ENCODE measurements at places on chromosomes 1 and 21. TPM values are rescaled to one million over a fixed set of nuclear protein-coding genes. Genes with fewer than 3 reads are reported as not detected.

DNA sequence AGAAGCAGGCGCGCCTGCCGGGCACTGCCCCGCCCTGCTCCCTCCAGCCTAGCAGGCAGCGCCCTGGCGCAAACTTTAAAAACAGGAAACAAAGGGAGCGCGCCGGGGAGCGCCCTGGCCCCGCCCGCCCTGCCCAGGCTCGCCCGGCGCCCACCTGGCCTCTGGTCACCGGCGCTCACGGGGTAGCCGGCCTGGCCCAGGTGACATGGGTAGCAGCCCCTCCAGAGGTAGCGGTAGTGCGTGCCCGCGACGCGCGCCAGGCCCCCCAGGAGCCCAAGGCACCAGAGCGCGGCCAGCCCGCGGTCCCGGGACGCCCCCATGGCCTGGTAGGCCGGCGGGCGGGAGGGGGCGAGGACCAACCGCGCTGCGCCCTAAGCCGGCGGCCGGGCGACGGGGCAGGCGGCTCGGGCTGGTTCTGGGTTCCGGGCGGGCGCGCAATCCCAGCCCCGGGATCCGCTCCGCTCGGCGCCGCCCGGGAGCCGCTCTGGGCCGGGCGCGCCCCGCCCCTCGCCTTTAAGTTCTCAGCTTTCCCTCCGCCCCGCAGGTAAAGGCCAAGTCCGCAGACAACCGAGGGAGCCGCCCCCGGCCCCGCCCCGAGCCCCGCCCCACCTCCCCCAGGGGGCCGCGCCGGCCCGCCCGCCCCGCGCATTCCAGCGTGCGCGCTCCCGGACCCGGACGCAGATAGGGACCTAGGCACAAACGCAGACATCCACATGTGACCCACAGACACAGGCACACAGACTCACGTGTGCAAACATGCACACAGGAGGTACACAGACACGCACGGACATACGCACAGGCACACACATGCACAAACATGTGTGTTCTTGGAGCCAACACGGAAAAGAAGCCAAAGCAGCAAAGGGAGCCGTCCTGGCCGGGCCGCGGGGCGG lies 76.7 kb downstream of the ARHGEF16 start:
- peak overlapping the region; percentile 52 for H3K4me3 ChIP-seq
- no peak for DNase-seq
- peaks cover 19% of the 10 kb centered on the region for H3K4me1 ChIP-seq
- no peaks in the 10 kb centered on the region for H3K27me3 ChIP-seq
- no peaks in the 10 kb centered on the region for H3K36me3 ChIP-seq
- peak overlapping the region; percentile 48 for H3K27ac ChIP-seq

- H3K27ac ChIP-seq = no peak overlapping the region
- DNase-seq = no peak
- H3K36me3 ChIP-seq = no peaks in the 10 kb centered on the region
- no peaks in the 10 kb centered on the region for H3K27me3 ChIP-seq
These were observed 84.0 kb downstream of the FMO4 start for GRCh38 chr1:171397851-171398469.

- no peak within 1 kb of the TSS for H3K27ac ChIP-seq
- peak within 1 kb of the TSS; percentile 25 for H3K4me3 ChIP-seq
- no peak for DNase-seq
- H3K4me1 ChIP-seq = no peaks in the 10 kb centered on the region
These were observed at the start of gene TRIM67 for GRCh38 chr1:231161667-231162296. Gene TRIM67, plus strand, starts transcription at chr1:231162058. Its CDS starts 912 bp downstream, at chr1:231162970.

- H3K4me3 ChIP-seq = no peak overlapping the region
- H3K4me1 ChIP-seq = no peaks in the 10 kb centered on the region
- H3K36me3 ChIP-seq = no peaks in the 10 kb centered on the region
- H3K27ac ChIP-seq = no peak overlapping the region
These were observed 93.6 kb upstream of the BCAR3 start for GRCh38 chr1:93775224-93775623.

- H3K4me1 ChIP-seq = peaks cover 27% of the 10 kb centered on the region
- H3K27me3 ChIP-seq = no peaks in the 10 kb centered on the region
- DNase-seq = no peak
These were observed 486 bp downstream of the NIPAL3 start for GRCh38 chr1:24415910-24416665.

- DNase-seq = no peak
- no peaks in the 10 kb centered on the region for H3K36me3 ChIP-seq
- H3K27ac ChIP-seq = no peak overlapping the region
- no peaks in the 10 kb centered on the region for H3K27me3 ChIP-seq
- H3K4me3 ChIP-seq = no peak overlapping the region
These were observed 198.0 kb upstream of the ZP4 start for GRCh38 chr1:238088560-238089290.

DNA sequence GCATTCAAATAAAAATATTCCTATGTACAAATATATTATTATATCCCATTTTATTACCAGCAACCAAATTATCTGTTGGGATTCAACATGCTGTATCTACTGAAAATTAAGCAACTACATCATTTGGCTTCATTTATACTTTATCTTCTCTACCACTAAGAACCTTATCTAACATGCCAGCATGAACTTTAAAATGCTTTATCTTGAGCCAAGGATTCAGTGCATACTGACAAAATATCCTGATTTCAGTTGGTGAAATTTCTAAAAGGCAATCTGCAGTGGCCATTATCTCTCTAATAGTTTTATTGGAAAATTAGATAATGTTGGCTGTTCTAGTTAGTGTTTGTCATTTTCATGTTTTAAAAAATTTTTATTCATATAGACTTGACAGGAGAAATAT lies 1149.9 kb downstream of the KCNT2 start:
- no peaks in the 10 kb centered on the region for H3K27me3 ChIP-seq
- H3K27ac ChIP-seq = no peak overlapping the region
- no peak for DNase-seq
- no peaks in the 10 kb centered on the region for H3K4me1 ChIP-seq
- H3K36me3 ChIP-seq = no peaks in the 10 kb centered on the region

DNA sequence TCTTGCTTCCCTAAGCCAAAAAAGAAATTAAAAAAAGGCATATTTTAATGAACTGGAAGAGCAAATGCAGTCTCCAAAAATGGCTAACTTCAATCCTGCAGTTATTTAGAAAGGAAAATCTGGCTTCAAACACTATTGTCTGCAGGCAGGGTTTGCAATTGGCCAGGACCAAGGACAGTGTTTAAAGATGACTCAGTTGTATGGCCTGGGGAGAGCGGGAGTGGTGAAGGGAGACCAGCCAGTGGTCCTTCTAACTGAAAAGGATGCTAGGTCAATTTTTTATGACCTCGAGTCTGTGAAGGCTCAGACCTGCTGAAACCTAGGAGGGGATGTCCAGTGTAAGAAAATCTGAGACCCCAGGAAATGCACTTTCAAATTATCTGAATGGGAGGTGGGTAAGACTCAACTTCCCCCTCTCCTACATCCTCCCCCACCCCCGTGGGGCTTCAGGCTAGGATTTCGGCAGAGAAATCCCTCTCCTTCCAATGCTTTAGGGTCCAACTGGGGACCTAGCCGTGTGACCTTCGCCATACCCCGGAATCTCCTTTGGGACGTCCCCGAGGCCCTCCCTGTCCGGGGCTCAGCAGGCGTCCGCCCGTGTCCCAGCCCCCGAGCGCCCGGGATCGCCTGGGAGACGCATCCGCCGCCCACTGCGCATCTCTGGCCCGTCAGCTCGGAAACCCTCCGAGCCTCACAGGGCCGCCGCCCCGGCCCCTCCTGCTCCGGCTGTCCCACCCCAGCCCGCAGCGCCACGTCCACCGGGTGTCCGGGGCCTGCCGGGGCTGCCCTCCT lies 602 bp upstream of the RIMKLA start:
- 0 out of 2 replicates have a peak, but pooled peaks cover 2% of the 10 kb centered on the region for H3K27me3 ChIP-seq
- peaks cover 11% of the 10 kb centered on the region for H3K4me1 ChIP-seq
- DNase-seq = no peak

DNA sequence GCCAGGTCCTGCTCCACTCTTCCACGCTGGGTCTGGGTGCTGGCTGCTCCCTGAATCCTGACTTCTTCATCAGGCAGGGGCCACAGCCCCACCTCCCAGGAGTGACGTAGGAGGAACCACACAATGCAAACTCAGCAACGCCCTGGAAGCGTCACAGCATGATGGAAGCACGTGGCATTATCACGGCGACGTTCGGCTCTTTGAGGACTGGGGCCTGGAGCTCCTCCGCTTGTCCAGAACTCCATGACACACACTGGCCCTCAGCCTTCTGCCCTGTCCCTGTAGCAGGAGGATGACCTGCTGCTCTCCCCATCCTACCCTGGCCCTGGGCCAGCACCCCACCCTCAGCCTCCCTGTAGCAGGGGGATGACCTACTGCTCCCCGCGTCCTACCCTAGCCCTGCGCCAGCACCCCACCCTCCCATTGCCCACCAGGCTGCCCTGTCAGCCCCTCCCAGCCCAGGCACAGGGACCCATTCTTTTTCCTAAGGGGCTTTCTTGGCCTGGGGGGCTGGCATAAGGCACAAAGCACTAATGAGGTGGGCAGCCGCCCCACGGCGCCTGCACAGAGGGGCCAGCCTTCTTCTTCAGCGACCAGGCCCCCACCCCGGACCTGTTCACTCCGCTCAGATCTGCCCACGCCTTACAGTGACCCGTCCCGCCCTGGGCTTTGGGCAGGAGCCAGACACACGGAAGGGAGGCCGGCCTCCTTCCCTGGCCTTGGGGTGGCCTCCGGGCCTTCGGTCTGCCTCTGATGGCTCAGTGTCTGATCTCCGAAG lies 65.7 kb downstream of the DHRS3 start:
- H3K27me3 ChIP-seq = no peaks in the 10 kb centered on the region
- DNase-seq = no peak
- H3K4me1 ChIP-seq = peaks cover 46% of the 10 kb centered on the region
- H3K4me3 ChIP-seq = no peak overlapping the region
- peak overlapping the region; percentile 91 for H3K27ac ChIP-seq

DNA sequence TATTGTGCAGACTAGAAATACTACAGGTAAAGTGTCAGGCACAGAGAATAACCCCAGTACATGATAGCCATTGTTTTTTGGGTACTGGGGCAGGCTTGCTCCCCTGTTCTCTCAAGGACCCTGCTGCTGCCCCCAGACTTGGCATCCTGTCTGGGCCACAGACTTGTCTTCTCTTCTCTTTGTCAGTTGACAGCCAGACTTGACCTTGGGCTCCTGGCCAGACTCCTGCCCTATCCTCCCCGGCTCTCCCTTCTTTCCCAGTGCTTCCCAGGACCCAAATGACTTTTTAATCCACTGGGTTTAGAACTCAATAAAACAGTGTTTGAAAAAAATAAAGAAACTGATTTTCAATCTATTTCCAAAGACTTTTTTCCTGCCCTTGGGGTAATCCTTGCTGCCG lies 43.2 kb downstream of the ZSCAN20 start:
- no peaks in the 10 kb centered on the region for H3K4me1 ChIP-seq
- H3K36me3 ChIP-seq = no peaks in the 10 kb centered on the region
- no peak overlapping the region for H3K4me3 ChIP-seq
- no peaks in the 10 kb centered on the region for H3K27me3 ChIP-seq
- no peak overlapping the region for H3K27ac ChIP-seq

GRCh38 chr1:161282991-161283390 lies 24.4 kb downstream of the PCP4L1 start:
- no peak overlapping the region for H3K27ac ChIP-seq
- no peak for DNase-seq
- no peaks in the 10 kb centered on the region for H3K4me1 ChIP-seq
- H3K27me3 ChIP-seq = peaks cover 22% of the 10 kb centered on the region
- no peak overlapping the region for H3K4me3 ChIP-seq

- H3K4me1 ChIP-seq = peaks cover 16% of the 10 kb centered on the region
- no peak for DNase-seq
- no peaks in the 10 kb centered on the region for H3K27me3 ChIP-seq
- H3K4me3 ChIP-seq = no peak overlapping the region
These were observed 98.9 kb downstream of the DHRS3 start for GRCh38 chr1:12518931-12519692.

KDF1 gene
- 3.2 TPM for total RNA-seq

- no peaks in the 10 kb centered on the region for H3K27me3 ChIP-seq
- H3K4me3 ChIP-seq = no peak overlapping the region
- H3K36me3 ChIP-seq = no peaks in the 10 kb centered on the region
These were observed 618.2 kb downstream of the BRINP3 start for GRCh38 chr1:189859385-189859977.

GRCh38 chr1:183870351-183871077 lies 65.6 kb downstream of the RGL1 start:
- no peak for DNase-seq
- H3K4me3 ChIP-seq = no peak overlapping the region
- H3K27ac ChIP-seq = no peak overlapping the region
- H3K4me1 ChIP-seq = peaks cover 3% of the 10 kb centered on the region

GUCA2A gene
- total RNA-seq = not detected

DNA sequence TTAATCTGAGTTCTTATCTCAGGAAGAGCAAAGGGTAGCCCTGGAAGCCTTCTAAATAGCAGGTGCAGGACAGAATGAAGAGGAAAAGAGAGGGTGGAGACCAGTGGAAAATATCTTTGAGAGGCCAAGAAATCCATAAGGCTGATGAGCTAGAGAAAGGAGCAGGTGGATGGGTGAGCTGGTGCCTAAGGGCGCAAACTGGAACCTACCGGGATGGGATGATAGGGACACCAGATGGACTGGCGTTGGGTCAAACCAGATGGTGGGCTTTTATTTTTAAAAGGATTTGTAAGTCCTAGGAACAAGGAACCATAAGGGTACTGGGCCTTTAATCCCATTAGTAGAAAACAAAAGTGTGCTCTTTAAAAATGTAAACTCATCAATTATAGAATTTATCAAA lies 59.7 kb downstream of the RGL1 start:
- no peak overlapping the region for H3K27ac ChIP-seq
- H3K4me1 ChIP-seq = no peaks in the 10 kb centered on the region
- H3K27me3 ChIP-seq = no peaks in the 10 kb centered on the region
- no peaks in the 10 kb centered on the region for H3K36me3 ChIP-seq
- no peak for DNase-seq

GRCh38 chr1:161261261-161262235 lies 3.0 kb downstream of the PCP4L1 start:
- H3K36me3 ChIP-seq = no peaks in the 10 kb centered on the region
- DNase-seq = no peak
- no peak overlapping the region for H3K4me3 ChIP-seq
- H3K27me3 ChIP-seq = peaks cover 22% of the 10 kb centered on the region

FNDC10 gene
- 16.2 TPM for total RNA-seq

E2F2 gene
- total RNA-seq = 9.5 TPM

DNA sequence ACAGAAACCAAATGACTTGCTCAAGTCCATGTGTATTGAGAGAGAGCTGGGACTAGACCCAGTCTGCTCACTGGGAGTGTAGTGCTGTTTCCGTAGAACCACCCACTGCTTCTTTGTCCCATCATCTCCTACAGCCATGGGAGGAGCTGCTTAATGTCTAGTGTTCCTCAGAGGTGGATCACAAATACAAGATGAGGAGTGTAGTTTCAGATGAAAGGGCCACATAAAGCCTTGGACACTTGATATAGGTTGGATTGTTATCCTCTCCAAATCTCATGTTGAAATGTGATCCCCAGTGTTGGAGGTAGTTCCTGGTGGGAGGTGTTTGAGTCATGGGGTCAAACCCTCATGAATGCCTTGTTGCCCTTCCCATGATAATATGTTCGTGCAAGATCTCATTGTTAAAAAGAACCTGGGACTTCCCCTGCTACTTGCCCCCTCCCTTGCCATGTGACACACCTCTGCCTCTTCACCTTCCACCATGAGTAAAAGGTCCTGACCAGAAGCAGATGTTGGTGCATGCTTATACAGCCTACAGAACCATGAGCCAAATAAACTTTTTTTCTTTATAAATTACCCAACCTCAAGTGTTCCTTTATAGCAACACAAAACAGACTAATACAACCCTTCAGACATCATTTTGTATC lies 127.5 kb upstream of the DNAH14 start:
- no peaks in the 10 kb centered on the region for H3K27me3 ChIP-seq
- no peak for DNase-seq
- H3K4me3 ChIP-seq = no peak overlapping the region

GRCh38 chr1:48200166-48200900 lies 22.2 kb upstream of the SLC5A9 start:
- H3K27me3 ChIP-seq = 0 out of 2 replicates have a peak, but pooled peaks cover 2% of the 10 kb centered on the region
- H3K36me3 ChIP-seq = no peaks in the 10 kb centered on the region
- no peak overlapping the region for H3K27ac ChIP-seq
- DNase-seq = no peak
- no peaks in the 10 kb centered on the region for H3K4me1 ChIP-seq
- no peak overlapping the region for H3K4me3 ChIP-seq

Measured in Panc1 (cell line).